ENCODE measurements at places on chromosomes 3 and 15. TPM values are rescaled to one million over a fixed set of nuclear protein-coding genes. Genes with fewer than 3 reads are reported as not detected.

SCN11A gene
- total RNA-seq = not detected

IQCF5 gene
- not detected for total RNA-seq

- no peak for DNase-seq
These were observed 25.8 kb downstream of the SHC4 start for GRCh38 chr15:48937886-48938285.

DNA sequence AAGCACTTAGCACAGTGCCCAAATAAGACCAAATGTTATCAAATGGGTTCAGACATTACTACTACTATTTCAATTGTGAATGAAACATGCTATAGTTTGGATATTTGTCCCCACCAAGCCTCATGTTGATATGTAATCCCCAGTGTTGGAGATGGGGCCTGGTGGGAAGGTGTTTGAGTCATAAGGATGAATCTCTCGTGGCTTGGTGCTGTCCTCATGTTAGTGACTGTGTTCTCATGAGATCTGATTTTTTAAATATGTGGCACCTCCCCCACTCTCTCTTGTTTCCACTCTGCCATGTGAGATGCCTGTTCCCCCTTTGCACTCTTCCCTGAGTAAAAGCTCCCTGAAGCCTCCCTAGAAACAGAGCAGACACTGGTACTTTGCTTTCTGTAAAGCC lies 148.7 kb upstream of the TGFBR2 start:
- no peak for DNase-seq

DNA sequence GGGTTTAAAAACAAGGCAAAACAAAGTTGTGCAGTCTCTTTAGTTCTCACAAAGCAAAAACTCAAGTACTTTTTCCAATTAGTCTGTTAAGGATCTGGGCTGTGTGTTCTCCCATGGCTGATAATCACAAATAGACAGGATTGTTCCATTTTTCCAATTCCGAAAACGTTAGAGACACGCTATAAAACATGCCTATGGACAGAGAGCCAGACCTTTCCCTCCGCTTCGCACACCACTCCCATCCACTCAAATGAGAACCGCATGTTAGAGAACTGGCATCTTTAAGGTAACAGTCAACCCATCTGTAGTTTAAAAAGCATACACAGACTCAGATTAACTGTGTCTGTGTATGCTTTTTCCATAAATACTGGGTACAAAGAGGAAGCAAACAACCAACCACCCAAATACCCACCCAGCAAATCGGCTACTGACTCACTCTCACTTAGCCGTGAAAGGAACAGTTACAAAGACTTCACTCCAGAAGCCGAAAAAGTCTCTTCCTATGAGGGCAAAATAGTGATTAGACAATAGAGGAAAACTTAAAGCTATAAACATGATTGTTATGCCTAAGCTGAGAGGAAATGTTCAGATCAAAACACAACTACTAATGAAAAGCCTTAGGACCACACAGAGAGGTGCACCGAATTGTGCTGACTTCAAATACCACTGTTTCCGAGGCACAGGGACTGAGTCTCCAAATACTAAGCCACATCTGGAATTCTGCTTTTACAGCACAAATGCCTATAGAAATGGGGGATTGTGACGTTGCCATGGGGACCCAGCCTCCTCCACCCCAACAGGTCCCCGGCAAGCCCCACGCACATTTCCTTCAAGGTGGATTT lies 36.1 kb downstream of the IL17RD start:
- no peak for DNase-seq

Measured in epithelial cell of proximal tubule (primary cell).